CD4-positive, alpha-beta T cell treated with Interleukin-17A for 4 hours (primary cell): ENCODE measurements at places on chromosomes 3 and 15.

- no peak for DNase-seq
Observed at GRCh38 chr3:2659896-2660295, 450.3 kb downstream of the IL5RA start.

- no peak for DNase-seq
Observed at GRCh38 chr3:67529915-67530314, 124.5 kb downstream of the SUCLG2 start.

- peak; percentile 3 for DNase-seq
Observed at GRCh38 chr3:44478055-44478468, 592 bp upstream of the ZNF445 start.

- no peak for DNase-seq
Observed at GRCh38 chr15:58639992-58640391, 109.5 kb downstream of the ADAM10 start.

DNA sequence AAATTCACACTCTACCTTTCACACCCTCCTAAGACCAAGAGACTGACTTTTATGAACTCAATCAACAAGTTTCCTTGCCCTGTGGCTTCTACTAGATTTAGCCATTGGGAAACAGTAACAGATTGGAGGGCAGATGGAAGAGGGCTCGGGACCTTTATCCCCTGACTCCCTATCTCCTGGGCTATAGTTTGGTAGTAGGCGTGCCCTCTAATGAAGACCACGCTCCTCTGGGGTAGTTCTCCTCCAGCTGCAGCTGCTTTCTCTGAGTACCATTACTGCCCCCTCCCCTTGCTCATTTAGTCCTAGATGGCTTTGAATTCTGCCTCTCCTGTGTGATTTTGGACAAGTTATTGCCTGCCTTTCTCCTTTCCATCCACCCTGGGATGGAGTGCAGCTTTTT lies 33.3 kb downstream of the FMN1 start:
- DNase-seq, result no peak

GRCh38 chr15:31269816-31270575 lies 56.6 kb upstream of the KLF13 start:
- peak; percentile 3 for DNase-seq

GRCh38 chr3:123586131-123586530 lies 1.3 kb upstream of the HACD2 start:
- DNase-seq, result peak; percentile 38

- no peak for DNase-seq
Observed at GRCh38 chr3:123036352-123037014, 8.9 kb upstream of the SEMA5B start.
